AG09309 (cell line): ENCODE measurements at places on chromosomes 4 and X.

DNA sequence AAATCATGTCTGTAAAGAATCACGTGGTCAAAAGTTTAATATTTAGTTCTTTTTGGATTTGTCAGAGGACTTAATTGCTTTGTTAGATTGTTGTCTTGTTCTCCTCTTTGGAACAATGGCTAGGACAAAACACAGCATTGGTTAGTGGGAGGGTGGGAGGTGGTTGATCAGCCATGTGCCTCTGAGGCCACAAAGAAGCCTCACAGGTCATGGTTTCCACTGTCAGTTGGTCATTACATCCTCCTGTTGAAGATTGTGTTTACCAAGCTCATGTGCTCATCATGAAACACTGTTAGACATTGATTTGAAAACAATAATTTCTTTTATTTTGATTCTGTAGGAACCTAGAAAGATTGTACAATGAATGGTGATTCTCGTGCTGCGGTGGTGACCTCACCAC lies 31.9 kb downstream of the ADD1 start:
- no peak for DNase-seq

GRCh38 chrX:130594453-130594916 lies 192.7 kb downstream of the RBMX2 start:
- DNase-seq, result no peak

- no peak for DNase-seq
Measured at GRCh38 chrX:108396188-108396891, 41.9 kb downstream of the COL4A6 start.

DNA sequence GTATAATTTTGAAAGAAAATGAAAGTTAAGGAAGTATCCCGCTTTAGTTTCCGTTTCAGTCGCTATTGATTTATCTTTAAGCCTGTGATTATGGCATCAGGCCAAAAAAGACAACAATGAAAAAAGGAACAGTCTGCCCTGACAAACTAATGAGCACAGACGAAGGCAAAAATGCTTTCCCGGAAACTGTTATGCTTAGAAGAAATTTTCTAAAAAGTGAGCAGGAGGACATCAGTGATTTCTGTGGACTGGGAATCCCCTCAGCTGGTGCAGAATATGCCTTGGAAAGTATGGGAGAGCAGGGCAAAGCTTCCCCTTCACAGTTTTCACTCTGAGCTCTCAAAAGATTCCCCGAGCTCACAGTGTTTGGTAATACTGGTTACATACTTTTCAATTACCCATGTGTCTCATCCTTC lies 5.1 kb upstream of the CXCL10 start:
- DNase-seq, result no peak

- no peak for DNase-seq
Measured at GRCh38 chr4:5719350-5720055, 8.5 kb downstream of the EVC start.

DNA sequence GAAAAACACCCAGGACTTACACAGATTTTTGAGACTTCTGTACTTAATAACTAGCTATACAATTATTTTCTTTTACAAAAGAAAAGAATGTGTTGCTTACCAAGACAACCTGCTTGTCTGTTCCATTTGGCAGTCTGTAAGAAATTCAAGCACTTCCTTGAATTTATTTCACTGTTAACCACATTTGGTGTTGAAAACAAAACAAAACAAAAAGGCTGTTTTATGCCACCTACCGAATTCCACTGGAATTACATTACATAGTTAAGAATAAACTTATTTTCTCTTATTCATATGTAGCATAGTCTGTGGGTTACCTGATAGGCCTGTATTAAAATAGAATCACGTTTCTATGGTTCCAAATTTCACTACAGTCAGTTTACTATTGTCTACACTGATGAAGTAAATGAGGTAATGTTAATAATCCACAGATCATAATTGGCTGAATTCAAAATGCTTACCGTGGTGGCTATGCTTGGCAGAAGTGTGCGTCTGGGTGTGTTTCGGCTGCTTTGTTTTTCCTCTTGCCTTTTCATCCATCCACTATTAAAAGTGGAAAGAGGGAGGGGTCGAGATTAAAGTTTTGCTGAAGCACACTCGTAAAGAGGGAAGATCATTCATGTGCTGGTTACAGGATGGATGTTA lies at the start of gene TLR1:
TSS of gene TLR1 (minus strand) at position 138 of the 642 bp plus-strand sequence. CDS start 5,960 bp downstream, outside the sequence.
- DNase-seq, result peak; percentile 35
